ENCODE measurements at places on chromosomes 7 and 10. TPM values are rescaled to one million over a fixed set of nuclear protein-coding genes. Genes with fewer than 3 reads are reported as not detected.

DNA sequence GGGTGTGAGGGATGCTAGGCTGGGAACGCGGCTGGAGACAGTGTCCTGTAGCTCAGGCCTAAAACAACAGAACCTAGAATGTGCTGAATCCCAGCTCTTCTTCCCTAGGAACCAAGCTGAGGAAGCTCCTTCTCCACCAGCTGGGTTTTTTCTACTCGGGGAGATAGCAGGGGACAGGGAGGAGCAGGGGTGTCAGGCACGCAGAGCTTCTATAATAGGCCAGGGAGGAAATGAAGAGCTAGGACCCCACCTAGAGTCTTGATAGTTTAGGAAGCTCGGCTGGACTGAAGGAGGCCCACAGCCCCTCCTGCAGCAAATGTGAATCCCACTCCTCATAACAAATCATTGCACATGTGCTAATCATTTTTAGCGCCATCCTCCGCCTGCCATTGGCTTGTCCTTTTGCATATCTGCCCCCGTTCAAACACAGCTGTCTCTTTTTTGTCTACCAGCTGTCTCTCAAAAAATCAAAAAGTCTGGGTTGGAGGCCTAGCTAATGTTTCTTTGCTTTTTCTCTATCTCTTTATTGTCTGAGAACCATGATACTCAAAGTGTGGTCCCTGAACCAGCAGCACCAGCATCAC lies 24.1 kb upstream of the FAM180A start:
- DNase-seq = no peak
- H3K27me3 ChIP-seq = no peaks in the 10 kb centered on the region
- H3K4me1 ChIP-seq = peaks cover 7% of the 10 kb centered on the region
- no peaks in the 10 kb centered on the region for H3K36me3 ChIP-seq
- H3K4me3 ChIP-seq = no peak overlapping the region

DNA sequence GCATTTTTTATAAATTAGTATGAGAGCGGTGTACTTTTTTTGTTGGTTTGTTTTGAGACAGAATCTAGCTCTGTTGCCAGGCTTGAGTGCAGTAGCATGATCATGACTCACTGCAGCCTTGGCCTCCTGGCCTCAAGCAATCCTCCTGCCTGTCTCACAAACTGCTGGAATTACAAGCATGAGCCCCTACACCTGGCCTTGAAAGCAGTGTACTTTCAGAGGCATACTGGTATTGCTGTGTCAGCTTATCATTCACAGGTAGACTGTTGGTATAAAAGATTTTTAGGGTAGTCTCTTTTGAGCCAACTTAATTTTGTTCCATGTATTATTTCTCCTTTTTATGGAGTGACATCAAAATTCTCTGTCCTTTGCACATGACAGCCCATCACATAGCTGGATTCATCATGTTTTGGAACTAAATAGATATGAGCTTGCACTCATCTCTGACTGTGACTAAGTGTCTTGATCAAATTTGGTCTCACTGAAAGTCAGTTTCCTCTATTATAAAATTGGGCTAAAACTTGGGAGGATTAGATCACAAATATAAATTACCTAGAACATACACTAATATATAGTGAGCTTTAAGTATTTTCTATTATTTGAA lies 12.4 kb downstream of the GNAT3 start:
- no peak overlapping the region for H3K27ac ChIP-seq
- H3K4me1 ChIP-seq = no peaks in the 10 kb centered on the region
- no peaks in the 10 kb centered on the region for H3K27me3 ChIP-seq
- DNase-seq = no peak
- no peak overlapping the region for H3K4me3 ChIP-seq

DNA sequence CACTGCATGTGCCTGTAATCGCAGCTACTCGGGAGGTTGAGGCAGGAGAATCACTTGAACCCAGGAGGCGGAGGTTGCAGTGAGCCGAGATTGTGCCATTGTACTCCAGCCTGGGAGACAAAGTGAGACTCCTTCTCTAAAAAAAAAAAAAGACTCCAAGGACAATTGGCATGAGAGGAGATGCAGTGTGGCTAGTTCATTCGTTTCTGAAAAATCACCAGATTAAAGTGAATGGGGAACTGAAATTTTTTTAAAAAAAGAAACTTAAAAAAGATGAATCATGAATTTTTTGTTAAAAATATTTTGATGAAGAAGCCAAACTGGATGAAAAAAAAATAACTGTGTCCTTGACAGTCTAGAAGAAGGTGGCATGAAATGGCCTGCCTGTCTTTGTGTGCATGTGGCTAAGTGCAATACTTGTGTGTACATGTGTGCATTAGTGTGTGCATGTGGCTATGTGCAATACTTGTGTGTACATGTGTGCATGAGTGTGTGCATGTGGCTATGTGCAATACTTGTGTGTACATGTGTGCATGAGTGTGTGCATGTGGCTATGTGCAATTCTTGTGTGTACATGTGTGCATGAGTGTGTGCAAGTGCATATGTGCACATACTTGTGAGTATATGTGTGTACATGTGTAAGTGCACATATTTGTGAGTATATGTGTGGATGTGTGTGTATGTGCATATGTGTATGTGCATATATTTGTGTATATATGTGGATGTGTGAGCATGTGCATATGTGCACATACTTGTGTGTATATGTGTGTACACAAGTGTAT lies 391.7 kb upstream of the KLF6 start:
- no peak overlapping the region for H3K4me3 ChIP-seq
- no peaks in the 10 kb centered on the region for H3K36me3 ChIP-seq
- H3K27me3 ChIP-seq = no peaks in the 10 kb centered on the region

GRCh38 chr7:19648791-19649190 lies 60.0 kb downstream of the POLR1F start:
- no peak for DNase-seq
- H3K27ac ChIP-seq = no peak overlapping the region
- H3K4me3 ChIP-seq = no peak overlapping the region

GRCh38 chr7:108222236-108222892 lies 92.2 kb upstream of the LAMB4 start:
- no peaks in the 10 kb centered on the region for H3K4me1 ChIP-seq
- no peak overlapping the region for H3K4me3 ChIP-seq
- DNase-seq = no peak
- H3K27ac ChIP-seq = no peak overlapping the region
- no peaks in the 10 kb centered on the region for H3K27me3 ChIP-seq

DNA sequence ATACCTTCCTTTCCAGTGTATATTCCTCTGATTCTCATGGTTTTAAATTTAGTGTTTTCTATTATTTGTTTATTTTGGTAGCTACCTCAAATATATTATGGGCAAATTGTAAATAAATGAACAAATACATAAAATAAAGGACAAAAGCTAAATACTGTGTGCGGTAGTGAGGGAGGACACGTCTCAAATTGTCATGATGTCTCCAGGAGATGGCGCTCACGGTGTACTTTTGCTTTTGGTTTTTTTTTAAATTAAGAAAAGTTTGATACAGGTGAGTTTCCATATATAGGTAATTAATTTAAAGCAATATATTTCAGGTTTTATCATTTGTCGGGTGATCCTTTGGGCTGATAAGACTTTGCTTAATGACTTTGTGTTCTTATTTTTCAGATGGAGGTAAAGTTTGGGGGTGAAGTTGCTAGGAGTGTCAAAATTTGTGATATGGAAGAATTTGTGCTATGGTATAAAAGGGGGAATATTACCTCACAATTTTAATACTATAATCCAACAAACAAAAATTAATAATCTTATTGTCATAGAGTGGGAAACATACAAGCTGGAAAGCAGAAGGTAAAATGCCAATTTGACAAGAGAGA lies 68.4 kb upstream of the TMEM229A start:
- H3K36me3 ChIP-seq = no peaks in the 10 kb centered on the region
- no peaks in the 10 kb centered on the region for H3K27me3 ChIP-seq
- peak; percentile 62 for DNase-seq
- no peak overlapping the region for H3K27ac ChIP-seq

DNA sequence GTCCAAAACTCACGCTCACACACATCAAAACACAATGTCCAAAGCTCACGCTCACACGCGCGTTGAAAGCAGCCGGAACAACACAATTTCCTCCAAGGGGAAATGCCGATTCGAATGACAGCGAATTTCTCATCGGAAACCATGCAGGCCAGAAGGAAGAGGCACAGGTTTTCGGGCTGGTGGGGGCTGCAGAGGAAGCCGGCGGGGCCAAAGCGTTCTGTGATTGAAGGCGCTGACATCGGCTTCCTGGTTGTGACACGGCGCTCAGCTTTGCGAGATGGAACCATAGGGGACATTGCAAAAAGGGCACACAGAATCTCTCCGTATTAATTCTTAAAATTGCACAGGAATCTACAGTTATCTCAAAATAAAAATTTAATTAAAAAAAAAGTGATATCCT lies 61.3 kb downstream of the FOXL3 start:
- no peak overlapping the region for H3K4me3 ChIP-seq
- no peak for DNase-seq
- H3K27ac ChIP-seq = no peak overlapping the region
- peaks cover 11% of the 10 kb centered on the region for H3K27me3 ChIP-seq

DNA sequence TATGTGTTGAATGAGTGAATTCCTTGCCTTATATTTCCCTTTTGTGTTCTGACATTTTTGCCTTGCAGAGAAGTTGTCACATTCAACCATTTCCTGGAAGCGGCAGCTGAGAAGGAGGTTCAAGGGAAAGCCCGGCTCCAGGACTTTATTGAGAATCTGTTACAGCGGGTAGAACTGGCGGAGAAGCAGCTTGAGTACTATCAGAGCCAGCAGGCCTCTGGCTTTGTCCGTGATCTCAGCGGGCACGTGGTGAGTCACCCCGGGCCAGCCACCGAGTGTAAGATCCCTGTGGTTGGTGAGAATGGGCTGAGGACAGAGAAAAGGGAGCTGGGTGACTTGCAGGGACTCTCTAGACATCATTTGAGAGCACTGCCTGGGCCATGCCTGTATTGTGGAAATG lies 14.2 kb downstream of the ZNF365 start:
- no peak overlapping the region for H3K4me3 ChIP-seq
- peaks cover 3% of the 10 kb centered on the region for H3K36me3 ChIP-seq
- H3K27ac ChIP-seq = no peak overlapping the region
- H3K4me1 ChIP-seq = no peaks in the 10 kb centered on the region
- DNase-seq = no peak
- no peaks in the 10 kb centered on the region for H3K27me3 ChIP-seq

DNA sequence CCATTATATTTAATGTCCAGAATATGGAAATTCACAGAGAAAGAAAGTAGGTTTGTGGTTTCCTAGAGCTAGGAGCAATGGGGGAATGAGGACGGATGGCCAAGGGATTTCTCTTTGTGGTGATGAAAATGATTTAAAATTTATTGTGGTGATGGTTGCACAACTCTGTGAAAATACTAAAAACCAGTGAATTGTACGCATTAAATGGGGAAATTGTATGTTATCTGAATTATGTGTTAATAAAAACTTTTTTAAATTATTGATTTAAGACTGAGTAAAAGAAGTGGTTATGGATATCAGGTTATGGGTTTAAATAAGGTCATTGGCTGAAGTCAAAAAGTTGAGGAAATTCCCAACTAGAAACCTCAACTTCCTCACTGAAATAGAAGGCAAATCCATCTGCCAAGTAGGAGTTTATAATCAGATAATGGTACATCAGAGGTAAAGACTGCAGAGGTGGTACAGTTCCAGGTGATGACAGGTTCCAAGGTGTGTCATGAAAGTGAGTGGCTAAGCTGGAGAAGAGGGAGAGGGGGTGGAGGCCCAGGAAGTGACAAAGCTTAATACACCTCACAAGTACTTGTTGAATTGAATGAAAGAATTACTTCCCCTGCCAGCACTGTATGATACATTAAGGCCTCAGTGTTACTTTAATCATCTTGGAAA lies 68.9 kb upstream of the CCDC71L start:
- no peak for DNase-seq
- no peaks in the 10 kb centered on the region for H3K36me3 ChIP-seq
- no peaks in the 10 kb centered on the region for H3K27me3 ChIP-seq

DNA sequence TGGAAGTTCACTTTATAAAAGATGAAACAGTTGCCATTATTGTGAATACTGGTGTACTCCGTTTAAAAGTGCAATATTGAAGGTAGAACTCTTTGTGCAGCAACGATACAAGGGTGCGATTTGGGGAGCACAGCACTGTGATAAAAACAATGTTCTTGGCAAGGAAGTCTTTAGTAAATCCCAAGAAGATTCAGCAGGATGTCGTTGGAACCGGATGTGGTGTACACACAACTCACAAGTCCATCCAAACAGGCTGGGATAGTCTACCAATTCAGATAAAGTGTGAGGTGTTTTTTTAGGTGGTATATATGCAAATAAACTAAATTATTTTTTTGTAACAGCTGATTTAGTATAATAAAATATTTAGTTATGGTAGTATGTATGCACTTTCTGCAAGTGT lies 46.7 kb downstream of the ZNF777 start:
- no peak for DNase-seq
- no peaks in the 10 kb centered on the region for H3K27me3 ChIP-seq
- H3K4me1 ChIP-seq = peaks cover 9% of the 10 kb centered on the region
- no peaks in the 10 kb centered on the region for H3K36me3 ChIP-seq

DNA sequence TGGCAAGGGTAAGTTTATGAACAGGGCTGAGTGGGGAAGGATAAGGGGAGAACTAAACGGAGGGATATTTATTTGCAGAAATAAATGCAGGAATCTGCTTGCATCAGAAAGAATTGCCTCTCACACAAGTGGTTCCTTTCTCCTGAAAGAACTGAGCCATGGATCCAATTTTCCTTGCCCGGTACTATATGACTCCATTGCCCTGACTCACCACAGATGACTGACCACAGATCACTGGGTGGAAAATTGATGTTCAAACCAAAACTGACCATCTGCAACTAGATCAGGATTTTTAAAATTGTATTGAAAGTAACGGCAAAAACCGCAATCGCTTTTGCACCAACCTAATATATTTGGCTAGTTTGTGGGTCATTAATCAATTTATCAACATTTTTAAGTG lies 6.2 kb upstream of the MACC1 start:
- H3K27me3 ChIP-seq = no peaks in the 10 kb centered on the region
- no peaks in the 10 kb centered on the region for H3K36me3 ChIP-seq
- DNase-seq = no peak
- H3K27ac ChIP-seq = no peak overlapping the region

- H3K4me1 ChIP-seq = peaks cover 4% of the 10 kb centered on the region
- peaks cover 9% of the 10 kb centered on the region for H3K36me3 ChIP-seq
- no peak for DNase-seq
- H3K27ac ChIP-seq = no peak overlapping the region
These were observed 10.4 kb upstream of the USP54 start for GRCh38 chr10:73601486-73601921.

DNA sequence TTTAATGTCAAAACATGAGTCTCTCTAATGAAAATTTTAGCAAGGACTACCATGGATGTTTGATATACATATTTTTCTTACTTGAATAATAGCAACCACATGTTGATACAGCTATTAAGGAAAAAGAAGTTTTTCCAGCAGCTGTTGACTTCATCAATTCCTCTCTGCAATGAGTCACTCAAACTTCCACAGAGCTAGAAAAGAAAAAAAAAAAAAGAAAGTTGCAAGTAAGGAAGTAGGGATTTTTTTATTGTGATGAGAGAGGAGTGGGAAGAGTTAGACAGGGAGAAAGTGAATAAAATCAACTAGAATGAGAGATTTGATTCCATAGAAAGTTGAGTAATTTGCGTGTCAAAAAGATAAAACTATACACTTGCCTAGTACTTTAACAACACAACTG lies 46.2 kb downstream of the CAV1 start:
- H3K27ac ChIP-seq = no peak overlapping the region
- H3K4me3 ChIP-seq = no peak overlapping the region
- no peaks in the 10 kb centered on the region for H3K27me3 ChIP-seq
- no peaks in the 10 kb centered on the region for H3K36me3 ChIP-seq

Gene HHEX
- 6.0 TPM for total RNA-seq

Gene STN1
- 30.9 TPM for total RNA-seq

Gene IDI2
- total RNA-seq = not detected

Gene BAMBI
- 44.9 TPM for total RNA-seq

Gene PROSER2
- total RNA-seq = 3.1 TPM

Gene GALNT17
- 45.2 TPM for total RNA-seq

Gene RAB19
- 0.99 TPM for total RNA-seq

Gene GPR15LG
- not detected for total RNA-seq
